ENCODE measurements at places on chromosomes 2 and 18.

DNA sequence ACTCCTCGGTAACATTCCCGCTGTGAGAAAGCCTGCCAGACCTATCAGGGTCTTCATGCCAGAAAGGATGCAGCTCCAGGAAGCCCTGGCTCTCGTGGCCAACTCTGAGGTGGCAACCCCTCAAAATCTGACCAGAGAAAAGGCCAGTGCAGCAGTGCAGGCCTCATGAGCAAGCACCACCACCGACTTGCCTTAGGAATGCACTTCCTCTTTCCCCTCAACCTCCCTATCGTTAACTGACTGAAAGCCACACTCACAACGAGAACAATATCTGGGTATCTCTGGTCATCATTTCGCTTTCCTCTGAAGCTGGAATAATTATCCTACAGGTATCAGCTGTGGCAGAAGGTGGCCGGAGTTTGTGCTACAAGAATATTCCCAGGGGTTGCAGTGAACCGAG lies 101.4 kb upstream of the POU3F3 start:
- no peak for DNase-seq

GRCh38 chr2:213285404-213285803 lies 1.1 kb downstream of the SPAG16 start:
- no peak for DNase-seq

DNA sequence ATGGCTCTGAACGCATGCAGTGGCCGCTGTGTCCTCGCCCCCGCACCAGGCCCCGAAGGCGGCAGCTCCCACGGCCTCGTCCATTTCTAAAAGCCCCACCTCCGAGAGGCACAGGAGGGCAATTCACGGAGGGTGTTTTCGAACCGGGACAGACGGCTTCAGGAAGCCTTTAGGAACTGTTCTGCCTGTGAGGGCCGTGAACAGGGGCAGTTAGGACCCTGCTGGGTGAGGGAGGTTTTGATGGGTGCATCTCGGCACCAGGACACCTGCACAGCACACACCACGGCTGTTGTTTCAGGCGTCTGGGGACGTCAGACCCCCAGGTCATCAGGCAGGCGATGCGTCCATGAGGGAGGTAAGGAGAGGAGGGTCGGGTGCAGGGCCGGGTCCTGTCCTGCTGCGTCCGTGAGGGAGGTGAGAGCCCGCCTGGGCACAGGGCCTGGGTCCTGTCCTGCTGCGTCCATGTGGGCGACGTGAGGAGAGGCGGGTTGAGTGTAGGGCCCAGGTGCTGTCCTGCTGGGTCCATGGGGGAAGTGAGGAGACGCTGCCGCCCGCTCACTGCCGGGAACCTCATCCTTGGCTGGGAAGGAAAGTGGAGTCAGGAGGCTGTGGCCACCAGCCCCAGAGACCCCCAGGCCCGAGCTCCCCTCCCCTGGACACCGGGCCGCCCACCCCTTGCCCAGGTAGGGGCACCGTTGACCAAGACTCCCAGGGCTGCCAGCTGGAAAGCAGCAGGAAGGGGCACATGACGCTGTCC lies 25.5 kb upstream of the KCNG2 start:
- no peak for DNase-seq

- DNase-seq = no peak
Observed at GRCh38 chr2:225328192-225328591, 71.3 kb upstream of the NYAP2 start.

DNA sequence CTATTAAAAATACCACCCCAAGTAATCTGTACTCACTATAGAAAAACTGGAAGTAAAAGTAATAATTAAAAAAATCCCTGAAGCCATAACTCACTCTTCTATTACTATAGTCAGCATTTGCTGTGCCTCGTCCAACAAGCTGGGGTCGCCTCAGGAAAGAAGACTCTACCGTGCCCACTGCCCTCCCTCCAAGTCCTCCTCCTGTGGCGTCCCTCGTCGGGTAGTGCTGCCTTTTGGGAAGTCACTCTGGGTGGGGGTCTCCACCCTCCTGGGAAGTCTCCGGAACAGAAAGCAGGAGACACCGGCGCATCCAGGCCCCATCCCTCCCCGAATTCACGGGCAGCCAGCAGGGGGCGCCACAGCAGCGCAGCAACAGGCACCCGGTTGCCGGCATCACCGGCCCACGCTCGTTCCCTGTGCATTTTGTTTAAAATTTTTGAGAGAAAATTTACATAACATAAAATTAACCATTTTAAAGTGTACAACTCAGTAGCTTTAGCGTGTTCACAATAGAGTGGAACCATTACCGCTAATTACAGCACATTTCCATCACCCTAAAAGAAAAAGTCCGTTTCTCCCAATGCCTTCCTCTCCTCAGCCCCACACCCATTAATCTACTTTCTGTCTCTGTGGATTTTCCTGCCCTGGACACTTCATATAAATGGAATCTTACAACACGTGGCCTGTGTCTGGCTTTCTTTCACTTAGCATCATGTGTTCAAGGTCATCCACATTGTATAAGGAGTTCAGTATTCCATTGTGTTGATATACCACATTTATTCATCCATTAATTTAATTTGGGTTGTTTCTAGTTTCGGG lies 62.2 kb downstream of the ADNP2 start:
- no peak for DNase-seq
